Right lobe of liver (tissue), 6 donors: ENCODE measurements at places on chromosomes 2 and 18. TPM values are rescaled to one million over a fixed set of nuclear protein-coding genes. Genes with fewer than 3 reads are reported as not detected.
A peak's percentile ranks its signal among the peaks of the same experiment; 100 is the strongest.

The SAG gene
- not detected for total RNA-seq

The CDKL4 gene
- total RNA-seq: not detected

The TNFRSF11A gene
- 1.0 TPM for total RNA-seq

The RAMP1 gene
- 18.3 TPM for total RNA-seq

The CRYBA2 gene
- total RNA-seq: not detected

The SPATA3 gene
- not detected for total RNA-seq

DNA sequence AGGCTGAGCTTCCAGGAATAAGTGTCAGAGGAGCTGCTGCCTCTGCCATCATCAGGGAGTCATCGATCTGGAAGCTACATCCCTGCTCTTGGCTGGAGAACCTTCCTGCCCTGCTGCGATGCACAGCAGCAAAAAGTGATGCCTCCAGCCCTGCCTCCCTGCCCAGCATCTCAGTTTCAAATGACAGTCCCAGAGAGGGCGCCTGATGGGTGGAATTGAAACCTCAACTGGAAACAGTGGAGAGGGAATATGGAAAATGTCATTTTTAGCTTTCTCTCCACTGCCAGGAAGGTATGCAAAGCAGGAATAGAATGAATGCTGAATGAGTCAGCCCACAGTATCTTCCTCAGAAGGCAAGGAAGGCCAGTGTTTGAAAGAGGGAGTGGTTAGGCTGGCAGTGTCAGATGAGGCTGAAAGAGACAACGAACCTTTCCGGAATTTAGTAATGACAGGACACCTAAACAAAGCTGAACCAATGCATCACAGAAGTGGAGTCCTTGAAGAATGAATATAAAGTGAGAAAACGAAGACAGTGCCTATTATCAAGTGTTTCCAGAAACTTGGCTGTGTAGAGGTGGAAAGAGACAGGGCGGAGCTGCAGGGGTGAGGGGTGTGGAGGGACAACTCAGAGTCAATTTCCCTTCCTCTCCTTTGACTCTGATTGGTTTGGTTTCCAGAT, 153.9 kb upstream of the NDUFV2 start:
- no peak for DNase-seq

DNA sequence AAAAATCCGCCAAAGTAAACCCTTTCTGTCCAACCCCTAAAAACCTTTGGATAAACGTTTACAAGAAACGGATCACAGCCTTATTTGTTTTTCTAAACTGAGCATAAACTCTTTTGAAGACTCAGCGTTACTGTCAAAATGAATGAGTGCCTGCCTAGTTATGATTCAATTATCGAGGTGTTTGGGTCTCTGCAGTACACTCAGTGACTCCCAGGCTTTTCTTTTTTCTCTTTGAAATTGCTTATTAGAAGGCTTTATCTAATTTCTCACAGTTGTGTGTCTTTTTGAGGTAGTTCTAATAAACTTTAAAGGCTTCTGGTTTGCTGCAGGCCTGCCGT, 663 bp downstream of the RHBDD1 start:
- DNase-seq: no peak

DNA sequence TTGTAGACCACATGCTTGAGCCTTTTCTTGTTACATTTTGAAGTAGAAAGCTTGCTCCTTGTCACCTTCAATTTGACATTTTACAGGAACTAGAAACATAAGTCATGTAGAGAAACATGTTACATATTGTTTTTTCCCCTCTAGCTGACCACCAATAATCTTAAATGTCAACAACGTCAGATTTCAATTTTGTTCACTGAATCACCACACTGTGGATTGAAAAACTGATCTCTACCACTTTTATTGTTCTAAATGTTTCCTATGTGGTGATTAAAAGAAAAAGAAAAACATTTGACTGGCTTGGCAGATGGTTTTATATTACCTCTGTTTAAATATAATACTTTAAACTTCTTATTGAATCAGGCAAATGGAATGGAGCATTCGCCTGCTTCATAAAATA, 87.7 kb downstream of the DSEL start:
- no peak for DNase-seq

- DNase-seq: no peak
Observed at GRCh38 chr18:60755134-60755533, 382.6 kb upstream of the MC4R start.

DNA sequence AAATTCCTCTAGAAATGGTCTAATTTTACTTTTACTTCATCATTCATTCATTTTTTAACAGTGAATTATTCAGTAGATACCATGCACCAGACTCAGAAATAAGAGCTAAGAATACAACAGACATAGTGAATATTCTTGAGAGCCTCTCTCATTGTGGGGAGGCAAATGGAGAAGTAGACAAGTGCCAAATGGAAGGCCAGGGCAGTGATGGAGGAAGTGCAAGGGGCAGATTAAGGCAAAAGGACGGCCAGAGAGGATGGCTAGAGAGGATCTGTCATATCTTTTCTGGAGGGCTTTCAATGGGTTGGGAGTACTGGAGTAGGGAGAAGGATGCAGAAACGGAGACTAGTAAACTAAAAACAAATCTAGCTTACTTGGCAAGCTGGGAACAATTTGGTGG, 19.0 kb upstream of the RMDN2 start:
- no peak for DNase-seq

GRCh38 chr18:22552254-22552653, 134.5 kb upstream of the CTAGE1 start:
- DNase-seq: no peak

DNA sequence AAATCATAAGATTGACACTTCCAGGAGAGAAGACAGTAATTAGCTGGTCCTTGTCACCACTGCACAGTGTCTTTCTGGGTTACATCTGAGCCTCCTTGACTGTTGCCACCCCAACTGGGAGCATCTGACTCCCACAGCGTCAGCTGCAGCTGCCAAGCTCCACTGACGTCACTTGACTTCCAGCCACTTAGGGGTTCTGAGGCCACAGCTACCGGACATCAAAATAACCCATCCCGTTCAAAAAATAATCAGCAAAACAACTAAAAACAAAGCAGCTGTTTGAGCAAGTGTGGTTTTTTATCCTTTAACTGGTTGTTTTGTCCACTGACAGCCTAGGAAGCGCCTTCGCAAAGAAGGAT, 206.5 kb upstream of the AGAP1 start:
- DNase-seq: no peak

GRCh38 chr18:7562491-7562890, 4.6 kb upstream of the PTPRM start:
- no peak for DNase-seq

- DNase-seq: no peak
Observed at GRCh38 chr2:219404954-219405353, 13.2 kb upstream of the DES start.

- DNase-seq: no peak
Observed at GRCh38 chr2:121186261-121186660, 98.7 kb downstream of the TFCP2L1 start.

DNA sequence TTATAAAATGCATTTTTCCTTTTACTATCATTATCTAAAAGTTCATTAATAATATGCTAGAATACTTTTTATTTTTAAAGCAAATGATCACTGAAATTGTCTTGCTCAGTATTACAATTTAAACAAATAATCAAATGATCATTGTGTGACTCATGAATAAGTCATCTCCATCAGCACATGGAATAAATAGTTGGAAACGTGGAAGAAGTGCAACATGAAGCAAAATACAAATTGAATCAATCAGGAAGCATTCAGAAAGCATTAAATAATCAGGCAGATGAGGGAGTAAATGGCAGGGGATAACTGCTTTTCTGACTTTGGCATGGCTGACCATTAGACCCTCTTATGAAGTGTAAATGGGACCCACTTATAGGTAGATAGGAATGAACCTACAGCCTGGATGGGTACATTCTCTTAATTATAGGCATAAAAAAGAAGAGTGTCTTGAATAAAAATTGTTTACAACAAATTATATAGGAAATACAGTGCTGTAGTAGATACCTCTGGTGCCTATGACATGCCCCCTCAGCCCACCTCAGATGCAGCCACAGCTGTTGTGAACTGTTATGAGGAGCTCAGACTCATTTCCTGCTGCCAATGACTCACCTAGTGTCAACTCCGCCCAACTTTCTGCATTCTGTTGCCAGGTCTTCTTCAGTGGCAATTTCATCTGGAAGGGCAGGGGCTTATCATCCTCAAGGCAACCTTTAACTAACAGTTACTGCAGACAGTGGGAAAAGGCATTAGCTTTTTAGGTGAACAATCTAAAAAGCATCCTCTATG, 936.0 kb downstream of the TRIB2 start:
- DNase-seq: no peak

DNA sequence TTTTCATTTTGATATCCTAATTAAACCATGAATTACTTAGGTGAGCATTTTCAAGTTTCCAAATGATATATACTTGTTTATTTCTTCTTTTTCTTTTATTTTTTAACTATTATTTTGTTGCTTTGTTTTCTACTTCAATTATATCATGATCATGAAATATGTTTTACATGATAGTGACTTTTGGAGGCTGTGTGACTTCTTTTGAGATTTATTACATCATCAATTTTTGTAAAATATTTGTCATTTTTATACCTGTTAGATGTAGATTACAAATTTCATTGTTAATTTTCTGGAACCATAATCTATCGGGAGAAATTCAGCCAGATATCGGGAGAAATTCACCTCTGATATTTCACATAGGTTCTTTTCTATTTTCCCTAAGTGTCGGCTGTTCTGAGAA, 228.6 kb downstream of the RAD51AP2 start:
- DNase-seq: no peak

DNA sequence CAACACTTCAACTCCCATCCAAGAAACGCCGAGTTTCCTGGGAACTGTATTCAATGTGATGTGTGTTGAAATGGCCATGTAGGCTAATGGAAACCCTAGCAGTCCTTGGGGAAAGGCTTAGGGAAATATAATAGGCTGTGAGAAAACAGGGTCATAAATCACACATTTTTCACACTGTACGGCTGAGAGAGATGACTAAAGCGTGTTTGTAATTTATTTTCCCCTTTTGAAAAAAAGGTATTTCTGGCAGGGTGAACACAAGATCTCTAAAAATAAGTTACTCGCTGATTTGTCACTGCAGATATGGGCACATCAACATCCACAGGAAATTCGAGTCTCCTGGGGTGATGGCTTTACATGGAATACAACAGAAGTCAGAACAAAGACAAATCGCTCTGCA, 109.6 kb upstream of the ST6GAL2 start:
- DNase-seq: no peak

- DNase-seq: no peak
Observed at GRCh38 chr2:38722271-38723061, 28.7 kb downstream of the SRSF7 start.

- DNase-seq: no peak
Observed at GRCh38 chr2:45353879-45354278, 257.2 kb downstream of the SRBD1 start.

DNA sequence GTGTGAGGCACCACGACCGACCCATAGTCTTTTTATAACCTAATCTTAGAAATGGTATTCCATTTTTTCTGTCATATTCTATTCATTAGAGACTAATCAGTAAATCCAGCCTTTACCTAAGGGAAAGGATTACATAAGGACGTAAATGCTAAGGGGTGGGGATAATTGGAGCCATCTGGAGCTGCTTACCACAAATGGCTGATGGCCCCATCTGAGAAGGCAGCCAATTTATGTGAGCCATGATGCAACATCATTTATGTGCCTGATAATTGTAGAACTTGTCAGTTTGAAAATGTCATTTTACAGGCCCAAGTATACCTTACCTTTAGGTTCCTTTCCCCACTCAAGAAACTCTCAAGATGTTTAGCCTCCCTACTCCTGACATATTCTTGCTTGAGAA, 44.0 kb downstream of the ARHGEF33 start:
- no peak for DNase-seq

GRCh38 chr2:162125138-162125537, 26.9 kb downstream of the GCG start:
- no peak for DNase-seq

- no peak for DNase-seq
Observed at GRCh38 chr18:62663731-62664336, 51.5 kb upstream of the PHLPP1 start.

GRCh38 chr2:171726847-171727450, 39.7 kb downstream of the DYNC1I2 start:
- DNase-seq: no peak

GRCh38 chr2:118089139-118089800, 999 bp downstream of the INSIG2 start:
- peak; percentile 56 for DNase-seq

DNA sequence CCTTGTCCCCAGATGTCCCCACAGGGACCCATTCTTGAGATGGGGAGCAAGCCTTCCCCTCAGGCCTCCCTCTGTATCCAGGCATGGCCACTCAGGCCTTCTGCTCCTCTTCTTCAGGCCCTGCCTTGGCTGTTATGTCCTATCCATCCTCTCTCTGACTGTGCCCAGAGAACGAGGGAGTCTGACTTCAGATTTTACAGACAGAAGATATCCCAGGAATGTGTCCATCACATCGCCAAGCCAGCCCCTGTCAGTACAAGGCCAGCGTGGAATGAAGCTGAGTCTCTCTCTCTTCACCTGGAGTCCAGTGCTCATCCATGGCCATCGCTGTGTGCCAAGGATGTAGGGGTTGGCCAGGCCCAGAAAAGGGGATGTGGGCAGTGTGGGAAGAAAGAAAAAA, 57.6 kb downstream of the SDC1 start:
- DNase-seq: no peak

GRCh38 chr18:33873112-33873511, 295.1 kb downstream of the ASXL3 start:
- DNase-seq: no peak
